ENCODE measurements at places on chromosomes 1 and 21.

DNA sequence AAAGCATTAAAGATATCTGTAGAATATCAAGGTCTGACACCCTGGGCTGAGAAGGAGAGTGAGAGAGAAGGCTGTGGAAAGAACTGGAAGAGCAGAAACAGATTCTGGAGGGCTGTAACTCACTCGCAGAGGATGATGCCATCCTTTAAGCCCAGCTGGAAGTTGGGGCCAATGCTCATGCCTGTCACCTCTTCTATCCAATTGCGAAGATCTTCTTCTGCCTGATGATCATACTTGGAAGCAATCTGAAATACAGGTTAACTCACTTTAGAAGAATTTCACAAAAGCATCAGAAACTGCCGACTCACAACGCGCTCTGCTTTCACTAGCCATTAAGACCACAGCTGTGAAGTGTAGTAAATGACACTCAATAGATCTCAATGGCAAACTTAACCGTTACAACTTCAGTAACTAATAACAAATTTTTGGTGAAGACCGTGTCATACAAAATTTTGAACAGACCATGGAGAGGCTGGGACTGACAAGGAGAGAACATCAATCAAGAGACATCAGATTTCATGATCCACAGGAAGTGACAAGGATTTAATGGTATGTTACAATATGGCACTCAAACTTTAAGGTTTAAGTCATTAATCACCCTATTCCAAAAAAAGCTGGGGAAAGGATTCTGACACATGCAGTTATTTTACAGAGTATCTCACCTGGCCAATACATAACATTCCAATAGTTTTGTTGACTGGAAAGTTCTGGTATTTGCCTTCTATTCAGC is 23.5 kb downstream of the CNN3 start:
- peak; percentile 4 for DNase-seq

DNA sequence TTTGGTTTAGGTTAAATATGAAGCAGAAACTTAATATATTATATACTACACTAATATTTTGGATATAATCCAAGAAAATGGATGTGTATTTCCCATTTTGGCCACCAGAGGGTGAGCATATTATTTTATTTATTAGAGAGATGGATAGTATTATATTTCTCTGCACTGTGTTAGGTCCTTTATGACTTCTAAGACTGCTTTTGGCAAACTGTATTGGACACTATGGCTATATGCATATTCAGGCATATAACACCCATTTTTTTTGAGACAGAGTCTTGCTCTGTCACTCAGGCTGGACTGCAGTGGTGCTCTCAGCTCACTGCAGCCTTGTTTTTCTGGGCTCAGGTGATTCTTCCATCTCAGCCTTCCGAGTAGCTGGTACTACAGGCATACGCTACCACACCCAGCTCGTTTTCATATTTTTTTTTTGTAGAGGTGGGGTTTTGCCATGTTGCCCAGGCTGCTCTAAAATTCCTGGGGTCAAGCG is 17.8 kb upstream of the PGM1 start:
- no peak for DNase-seq

GRCh38 chr1:26353976-26354820 is at the start of gene CRYBG2:
Gene CRYBG2 (minus strand): TSS chr1:26354130. CDS start chr1:26346657, 7,473 bp downstream.
- DNase-seq: no peak

DNA sequence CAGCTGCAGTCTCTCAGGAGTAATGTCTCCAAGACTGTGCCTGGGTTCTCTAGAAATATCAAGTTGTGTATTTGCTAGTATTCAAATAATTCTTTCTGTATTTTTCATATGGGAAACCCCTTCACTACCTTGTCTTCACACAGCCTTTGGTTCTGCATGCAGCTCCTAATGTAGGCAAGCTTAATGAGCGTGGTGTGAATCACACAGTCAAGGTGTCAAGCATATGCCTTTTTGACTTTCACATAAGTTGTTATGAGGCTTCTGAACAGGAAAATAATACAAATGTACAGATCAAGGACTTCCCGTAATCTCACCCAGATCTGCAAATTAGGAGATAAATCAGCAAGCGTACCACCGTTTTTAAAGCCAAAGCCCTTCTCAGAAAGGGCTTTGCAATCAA is at the start of gene FCRL3:
FCRL3 (minus strand) TSS at position 38 of the 400 bp plus-strand sequence. CDS start 280 bp downstream, outside the sequence.
- DNase-seq: no peak

DNA sequence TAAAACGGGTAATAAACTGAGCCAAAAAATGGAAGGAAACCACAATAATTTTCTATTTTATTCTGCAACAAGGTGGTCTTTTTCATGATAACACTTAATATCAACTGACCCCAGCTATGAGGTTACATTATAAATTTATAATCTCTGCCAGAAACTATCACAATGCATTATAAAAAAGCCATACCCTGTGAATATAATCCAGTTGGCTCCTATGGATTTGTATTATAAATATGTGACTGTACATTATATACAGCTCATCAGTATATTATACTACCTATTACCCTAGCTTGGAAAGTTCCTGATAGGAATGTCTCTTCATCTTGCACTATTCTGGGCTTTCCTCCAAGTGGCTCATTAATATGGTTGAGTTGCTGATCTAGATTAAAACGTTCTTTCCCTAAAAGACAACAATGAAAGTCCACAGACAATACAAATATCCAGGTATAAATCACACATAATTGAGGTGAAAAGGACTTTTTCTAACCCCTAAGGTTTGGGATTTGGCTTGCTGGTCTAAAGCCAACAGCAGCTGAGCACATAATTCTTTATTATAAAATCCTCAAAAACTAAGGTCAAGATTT is 487.7 kb downstream of the TTLL7 start:
- DNase-seq: no peak

- DNase-seq: no peak
These were observed 329.3 kb downstream of the DSCAM start for GRCh38 chr21:40517646-40518045.

DNA sequence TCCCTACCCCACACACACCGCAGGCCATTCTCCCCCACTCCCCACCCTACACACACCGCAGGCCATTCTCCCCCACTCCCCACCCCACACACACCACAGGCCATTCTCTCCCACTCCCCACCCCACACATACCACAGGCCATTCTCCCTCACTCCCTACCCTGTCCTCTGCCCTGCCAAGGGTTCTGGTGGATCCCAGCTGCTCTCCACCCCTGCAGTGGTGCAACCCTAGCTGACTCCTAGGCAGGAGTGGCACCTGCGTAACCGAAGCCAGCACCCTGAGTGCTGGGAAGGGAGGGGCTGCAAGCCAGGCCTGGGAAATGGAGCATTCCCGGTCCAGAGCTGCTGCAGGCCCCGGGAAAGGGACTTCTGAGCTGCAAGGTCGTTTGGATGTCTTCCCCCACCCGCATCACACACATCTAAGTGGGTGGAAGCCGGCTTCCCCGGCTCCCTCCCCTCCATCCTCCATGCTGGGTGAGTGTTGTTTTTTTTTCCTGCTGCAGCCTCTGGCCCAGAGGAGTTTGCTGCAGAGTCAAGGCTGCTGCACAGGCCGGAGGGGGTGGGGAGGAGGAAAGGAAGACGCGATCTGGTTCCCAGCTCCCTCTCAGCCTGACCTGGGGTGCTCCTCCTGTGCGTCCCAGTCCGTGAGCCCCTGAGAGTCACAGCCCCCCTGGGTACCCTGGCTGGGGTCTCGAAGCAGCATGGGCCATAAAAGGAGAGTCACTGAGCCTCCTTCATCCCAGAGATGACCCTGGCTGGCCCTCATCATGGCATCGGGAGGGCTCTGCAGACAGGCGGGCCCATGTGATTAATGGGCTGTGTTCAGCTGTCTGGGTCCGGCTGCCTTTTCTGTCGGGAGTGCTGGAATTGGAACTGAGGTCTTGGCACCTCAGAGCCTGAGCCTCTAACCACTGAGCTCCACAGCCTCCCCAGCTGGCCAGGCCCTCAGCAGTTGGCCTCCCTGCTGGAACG is 16.1 kb downstream of the H6PD start:
- DNase-seq: no peak

GRCh38 chr1:235945775-235946570 is 79.3 kb upstream of the LYST start:
- DNase-seq: no peak

Data from MG63 (cell line).